ENCODE measurements at places on chromosomes 3 and 15.

GRCh38 chr3:165403666-165404065 lies 207.5 kb upstream of the SLITRK3 start:
- no peak for DNase-seq

DNA sequence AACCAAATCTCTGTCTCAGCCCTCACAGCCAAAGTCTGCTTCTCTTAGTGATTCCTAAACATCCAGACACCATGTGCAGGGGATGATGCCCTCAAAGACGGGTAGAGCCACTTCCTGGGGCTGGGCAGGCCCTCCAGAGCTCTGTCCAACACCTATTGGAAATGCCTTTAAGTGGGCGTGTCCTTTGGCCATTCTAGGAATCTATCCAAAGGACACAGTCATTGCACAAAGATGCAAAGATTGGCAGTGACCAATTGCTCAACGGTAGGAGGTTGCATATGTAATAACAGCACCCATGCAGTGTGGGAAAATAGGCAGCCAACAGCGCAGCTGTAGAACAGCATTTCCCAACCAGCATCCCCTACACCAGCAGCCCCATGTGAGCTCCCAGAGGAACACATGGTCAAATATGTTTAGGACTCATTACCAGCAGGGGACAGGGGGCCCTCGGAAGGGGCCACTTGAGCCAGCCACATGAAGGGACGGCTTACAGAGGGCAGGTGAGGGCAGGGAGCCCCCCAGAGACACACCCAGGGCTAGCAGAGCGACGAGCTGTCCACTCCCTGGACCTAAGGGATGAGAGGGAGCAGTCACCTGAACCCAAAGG lies 142.8 kb upstream of the IQSEC1 start:
- peak; percentile 75 for DNase-seq

- DNase-seq: no peak
Measured at GRCh38 chr15:96948981-96949380, 618.5 kb downstream of the NR2F2 start.

GRCh38 chr15:99369196-99369595 lies 117.9 kb downstream of the LRRC28 start:
- DNase-seq: no peak

GRCh38 chr15:73607405-73607804 lies 25.8 kb downstream of the NPTN start:
- no peak for DNase-seq

DNA sequence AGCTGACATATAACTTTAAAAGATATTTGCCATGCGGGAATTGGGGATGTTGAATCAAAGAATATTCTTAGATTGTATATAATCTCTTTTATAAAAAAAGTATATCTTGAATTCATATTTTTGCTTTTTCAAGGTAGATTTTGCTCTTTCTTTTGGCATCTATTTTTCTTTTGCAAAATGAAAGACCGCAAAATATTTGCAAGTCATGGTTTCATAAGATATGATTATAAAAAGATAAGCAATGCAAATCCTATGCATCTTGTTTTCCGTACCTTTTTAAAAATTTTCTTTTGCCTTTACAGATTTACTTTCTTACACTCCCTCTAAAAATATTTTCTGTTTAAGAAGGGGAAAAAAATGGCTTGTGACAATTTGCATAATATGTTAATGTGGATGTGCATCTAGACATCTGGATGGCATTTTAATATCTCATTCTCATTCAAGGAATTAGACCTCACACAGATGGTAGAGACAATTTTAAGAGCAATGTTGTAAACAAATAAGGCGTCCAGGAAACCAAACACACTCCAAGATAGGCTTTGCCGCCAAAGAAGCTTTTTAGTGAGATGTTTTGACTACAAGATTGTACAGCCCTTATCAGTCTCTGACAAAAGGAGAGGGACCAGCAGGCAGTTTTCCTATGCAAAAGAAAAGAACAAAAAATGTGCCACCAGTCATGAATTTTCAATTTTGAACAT lies 371.1 kb downstream of the CHL1 start:
- no peak for DNase-seq
